NCI-H2171 (cell line): ENCODE measurements at places on chromosomes 4 and X.

DNA sequence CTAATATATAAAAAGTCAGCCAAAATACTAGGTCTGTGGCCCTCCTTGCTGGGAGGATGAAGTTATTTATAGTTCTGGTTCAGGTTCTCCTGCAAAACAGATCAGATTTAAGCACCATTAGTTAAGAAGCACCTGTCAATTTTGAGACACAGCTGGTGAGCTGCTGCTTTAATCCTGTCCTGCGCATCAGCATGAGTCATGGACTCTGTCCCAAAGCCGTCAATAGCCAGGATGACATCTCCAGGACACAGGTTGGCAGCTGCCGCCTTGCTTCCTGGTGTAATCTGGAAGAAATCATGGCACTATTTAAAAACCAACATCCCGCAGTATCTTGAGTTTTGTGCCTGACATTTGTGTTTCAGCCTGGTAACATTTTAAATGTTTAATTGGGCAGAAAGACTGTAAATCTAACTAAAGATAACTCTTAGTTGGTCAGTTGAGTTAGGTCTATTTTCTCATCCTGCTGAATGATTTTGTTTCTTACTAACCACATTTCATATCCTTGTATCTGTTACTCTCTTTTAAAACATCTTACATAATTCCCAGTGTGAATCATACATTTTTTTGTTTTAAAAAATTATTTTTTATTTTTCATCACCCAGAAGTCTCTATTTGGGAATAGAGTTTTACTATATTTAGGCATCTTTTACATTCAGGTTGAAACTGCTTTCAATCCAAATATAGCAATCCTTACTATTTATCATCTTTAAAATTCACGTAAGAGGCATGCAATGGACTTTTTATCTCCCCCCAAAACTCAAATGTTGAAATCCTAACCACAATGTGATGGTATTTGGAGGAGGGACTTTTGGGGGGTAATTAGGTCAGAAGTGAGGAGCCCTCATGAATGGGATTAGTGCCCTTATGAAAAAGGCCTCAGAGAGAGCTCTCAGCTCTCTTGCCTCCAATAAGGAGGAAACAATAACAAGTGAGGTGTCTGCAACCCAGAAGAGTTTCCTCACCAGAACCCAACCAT, 10.1 kb downstream of the PDLIM3 start:
- no peak for DNase-seq

DNA sequence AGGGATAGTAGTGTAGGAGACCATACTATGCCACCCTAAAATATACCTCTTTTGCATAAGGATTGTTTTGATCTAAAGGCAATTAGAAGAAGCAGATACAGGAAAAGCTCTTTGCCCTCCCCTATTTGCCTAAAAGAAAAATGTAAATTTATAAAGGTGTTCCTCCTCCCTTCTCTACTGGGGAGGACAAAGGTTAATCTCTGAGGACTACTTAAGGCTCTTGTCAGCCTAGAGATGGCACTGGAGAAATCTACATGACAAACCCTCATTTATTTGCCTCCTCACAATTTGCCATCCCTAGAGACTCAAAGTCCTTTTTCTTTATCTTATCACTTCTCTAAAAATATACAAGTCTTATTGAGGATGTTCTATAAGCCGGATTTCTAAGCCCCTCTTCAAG, 1021.8 kb downstream of the STPG2 start:
- DNase-seq, result no peak

DNA sequence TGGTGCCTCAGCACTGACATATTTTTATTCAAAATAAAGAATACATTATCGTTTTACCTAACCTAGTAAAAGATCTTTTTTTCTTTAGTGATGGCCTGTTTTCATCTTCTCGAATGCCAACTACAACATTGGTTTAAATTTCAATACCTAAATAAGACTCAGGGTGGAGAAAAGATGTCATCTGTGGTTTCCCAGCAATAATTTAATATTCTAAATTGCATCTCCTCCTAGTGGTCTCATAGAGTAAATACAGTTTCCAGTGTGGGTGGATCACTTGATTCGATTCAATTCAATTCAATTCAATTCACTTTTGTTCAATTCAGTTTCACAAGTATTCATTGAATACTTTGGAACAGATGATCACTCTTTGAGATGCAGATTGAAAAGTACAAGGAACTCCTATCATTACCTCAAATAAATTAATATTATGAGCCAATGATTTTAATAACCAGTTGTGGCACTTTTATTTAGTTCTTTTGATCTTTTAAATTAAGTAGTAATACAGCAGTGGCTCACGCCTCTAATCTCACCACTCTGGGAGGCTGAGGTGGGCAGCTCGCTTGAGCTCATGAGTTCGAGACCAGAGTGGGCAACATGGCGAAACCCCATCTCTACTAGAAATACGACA, 427.2 kb downstream of the FAT4 start:
- no peak for DNase-seq

- no peak for DNase-seq
Observed at GRCh38 chrX:57211906-57212305, 74.6 kb upstream of the FAAH2 start.

DNA sequence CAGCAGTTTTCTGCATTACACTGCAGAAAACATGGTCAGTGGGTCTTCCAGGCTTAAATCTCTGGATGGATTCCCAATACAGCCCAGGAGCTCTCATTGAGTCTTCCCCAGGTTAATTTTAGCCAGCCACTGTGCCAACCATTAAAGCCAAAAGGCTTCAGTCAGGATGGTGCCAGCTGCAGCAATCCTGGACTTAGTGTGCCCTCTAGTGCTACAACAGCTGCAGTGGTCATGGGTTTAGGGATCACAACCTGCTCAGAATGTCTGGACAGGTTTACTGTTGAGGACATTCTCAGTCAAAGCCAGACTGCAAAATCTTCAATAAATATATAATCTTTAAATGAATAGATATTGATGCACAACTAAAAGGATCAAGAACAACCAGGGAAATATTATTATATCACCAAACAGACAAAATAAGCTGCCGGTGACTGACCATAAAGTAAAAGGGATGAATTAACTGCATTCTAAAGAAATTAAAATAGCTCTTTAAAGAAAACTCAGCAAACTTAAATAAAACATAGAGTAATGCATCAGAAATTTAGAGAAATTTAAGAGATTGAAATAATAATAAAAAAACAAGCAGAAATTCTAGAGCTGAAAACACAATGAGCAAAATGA, 639.9 kb downstream of the SPOCK3 start:
- DNase-seq, result no peak

- no peak for DNase-seq
Observed at GRCh38 chr4:138235419-138235952, 6.7 kb downstream of the SLC7A11 start.

- no peak for DNase-seq
Observed at GRCh38 chr4:124694306-124694705, 18.2 kb downstream of the ANKRD50 start.

- DNase-seq, result no peak
Observed at GRCh38 chr4:77113069-77113468, 37.3 kb upstream of the CCNI start.

GRCh38 chrX:10906866-10907265, 204.3 kb upstream of the HCCS start:
- DNase-seq, result no peak

DNA sequence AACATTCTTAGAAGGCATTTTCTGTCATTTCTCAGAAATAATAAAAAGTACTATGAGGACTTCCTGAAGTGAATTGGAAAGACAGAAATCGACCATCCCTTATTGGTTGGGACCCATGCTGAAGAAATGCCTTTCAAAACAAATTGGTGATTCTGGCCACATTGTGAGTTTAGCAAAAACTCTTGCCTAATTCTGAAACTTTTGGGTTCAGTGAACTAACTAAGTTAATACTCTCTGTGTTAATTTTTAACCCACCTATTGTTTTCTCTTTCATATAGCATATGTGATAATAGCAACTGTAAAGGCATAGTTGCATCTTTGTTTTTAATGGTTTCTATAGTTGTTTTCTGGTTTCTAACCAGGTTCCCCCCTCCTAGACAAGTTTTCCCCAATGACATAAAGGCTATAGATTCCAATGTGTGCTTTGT, 129.3 kb upstream of the FAT1 start:
- DNase-seq, result no peak

- DNase-seq, result no peak
Observed at GRCh38 chrX:123817288-123817894, 42.5 kb upstream of the XIAP start.

DNA sequence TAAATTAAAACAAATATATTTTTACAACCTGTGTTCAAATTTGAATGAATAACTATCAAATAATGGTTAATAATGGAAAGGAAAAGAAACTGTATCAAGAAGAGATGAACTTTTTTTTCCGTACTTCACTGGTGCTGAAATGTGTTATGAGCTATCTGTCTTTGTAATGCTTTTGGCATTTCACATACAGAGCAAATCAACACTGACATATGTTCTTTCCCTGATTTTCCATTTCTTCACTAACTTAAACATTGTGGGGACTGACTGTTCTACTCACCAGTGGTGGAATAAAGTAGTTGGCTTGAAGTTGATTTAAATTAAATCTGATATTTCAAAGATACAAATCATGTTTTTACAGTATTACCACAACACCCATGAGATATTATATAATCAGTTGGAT, 304.0 kb upstream of the BMP3 start:
- no peak for DNase-seq

DNA sequence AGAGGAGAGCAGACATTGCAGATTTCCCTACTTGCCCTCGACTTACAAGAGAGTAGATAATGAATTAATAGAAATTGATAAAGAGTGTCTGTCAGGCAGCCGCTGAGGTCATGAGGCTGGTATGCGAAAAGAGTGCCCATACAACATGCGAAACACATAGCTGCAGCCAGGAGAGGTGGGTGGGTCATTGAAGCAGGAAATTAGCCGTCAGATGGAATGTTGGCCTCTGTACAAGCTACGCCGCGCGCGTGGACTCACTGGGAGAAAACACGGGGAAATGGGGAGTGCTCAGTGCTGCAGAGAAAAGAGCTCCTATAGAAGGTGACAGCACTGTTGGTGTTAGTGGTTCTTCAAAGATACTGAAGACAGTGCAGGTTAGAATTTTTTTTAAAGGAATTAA, 125.1 kb downstream of the RAPGEF2 start:
- no peak for DNase-seq

DNA sequence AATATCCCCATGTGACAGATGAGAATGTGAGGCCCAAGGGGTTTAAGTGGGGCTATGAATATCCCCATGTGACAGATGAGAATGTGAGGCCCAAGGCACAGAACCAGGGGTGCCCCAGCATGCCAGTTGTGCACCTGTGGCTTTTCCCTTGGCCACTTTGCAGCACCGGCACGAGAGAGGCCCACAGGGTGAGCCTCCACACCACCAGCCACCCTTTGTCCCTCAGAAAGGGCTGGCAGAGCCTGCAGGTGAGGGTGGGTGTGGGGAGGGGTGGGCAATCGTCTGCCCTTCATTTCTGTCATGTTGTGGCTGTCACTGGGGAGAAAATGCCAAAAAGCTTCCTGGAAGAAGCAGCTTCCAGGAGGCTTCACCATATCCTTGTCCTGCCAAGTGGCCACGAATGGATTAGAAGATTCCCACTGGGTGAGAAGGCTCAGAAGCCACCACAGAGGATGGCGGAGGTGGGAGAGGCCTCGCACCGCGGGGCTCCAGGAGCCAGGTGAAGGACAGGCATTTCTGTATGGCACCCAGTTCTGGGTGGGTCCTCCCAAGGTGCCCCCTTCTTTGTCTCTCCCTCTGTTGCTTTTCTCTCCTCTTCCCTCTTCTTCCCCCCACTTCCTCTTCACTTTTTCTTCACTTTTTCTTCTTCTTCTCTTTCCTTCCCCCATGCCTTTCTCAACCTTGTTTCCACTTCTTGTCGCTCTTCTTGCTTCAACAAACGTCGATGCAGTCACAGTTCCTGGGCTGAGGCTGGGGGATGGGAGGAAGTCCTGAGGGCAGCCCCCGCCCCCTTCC, 469 bp upstream of the GPR78 start:
- DNase-seq, result no peak

DNA sequence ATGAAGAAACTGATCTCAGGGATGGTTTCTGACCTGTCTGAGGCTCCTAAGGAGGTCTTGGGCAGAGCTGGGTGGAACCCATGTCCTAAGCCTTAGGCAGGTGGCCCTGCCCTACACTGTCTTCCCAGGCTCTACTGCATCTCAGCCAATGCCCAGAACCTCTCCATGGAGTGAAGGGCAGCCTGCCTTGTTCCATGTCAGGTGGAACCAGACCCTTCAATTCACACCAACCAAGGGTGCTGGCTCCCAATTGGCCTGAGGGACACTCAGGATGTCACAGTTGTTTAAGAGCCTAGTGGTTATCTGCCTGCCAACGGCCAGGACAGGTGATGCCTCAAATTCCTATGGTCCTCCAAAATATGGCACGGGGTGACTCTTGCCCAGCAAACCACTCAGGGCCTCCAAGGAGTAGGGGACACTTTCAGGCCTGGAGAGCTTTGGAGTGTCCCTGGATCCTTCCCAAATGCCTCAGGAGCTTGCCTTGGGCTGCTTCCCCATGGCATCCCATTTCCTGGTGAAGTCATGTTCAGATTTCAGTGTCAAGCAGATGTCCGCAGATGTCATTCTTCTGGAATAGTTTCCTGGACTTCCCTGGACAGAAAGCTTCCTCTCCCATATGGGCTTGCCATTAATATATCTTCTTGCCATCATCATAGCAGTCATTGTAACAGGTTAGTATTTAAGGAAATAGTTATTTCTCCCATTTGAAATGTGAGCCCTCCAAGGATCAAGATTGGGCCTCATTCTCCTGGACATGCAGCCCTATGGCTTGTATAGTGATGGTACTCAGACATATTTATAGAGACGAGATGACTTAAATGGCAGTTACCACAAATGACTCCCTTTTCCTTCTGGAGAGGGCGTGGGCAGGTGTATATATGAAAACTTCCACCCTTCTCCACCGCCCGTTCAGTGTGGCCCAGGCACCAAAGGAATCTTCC, 67.1 kb downstream of the MED28 start:
- DNase-seq, result no peak

- DNase-seq, result no peak
Observed at GRCh38 chr4:160772668-160773067, 1391.1 kb downstream of the FSTL5 start.

GRCh38 chr4:24933684-24934275, 20.9 kb upstream of the CCDC149 start:
- no peak for DNase-seq

- DNase-seq, result no peak
Observed at GRCh38 chr4:142331646-142332045, 514.5 kb downstream of the INPP4B start.

- peak; percentile 27 for DNase-seq
Observed at GRCh38 chrX:49079489-49080428, at the start of gene WDR45. Gene WDR45 (minus strand): TSS chrX:49079887. CDS start chrX:49078095, 1,792 bp downstream.

- no peak for DNase-seq
Observed at GRCh38 chr4:37663552-37663951, 22.6 kb downstream of the RELL1 start.

- no peak for DNase-seq
Observed at GRCh38 chr4:6775746-6776145, 6.8 kb upstream of the KIAA0232 start.

DNA sequence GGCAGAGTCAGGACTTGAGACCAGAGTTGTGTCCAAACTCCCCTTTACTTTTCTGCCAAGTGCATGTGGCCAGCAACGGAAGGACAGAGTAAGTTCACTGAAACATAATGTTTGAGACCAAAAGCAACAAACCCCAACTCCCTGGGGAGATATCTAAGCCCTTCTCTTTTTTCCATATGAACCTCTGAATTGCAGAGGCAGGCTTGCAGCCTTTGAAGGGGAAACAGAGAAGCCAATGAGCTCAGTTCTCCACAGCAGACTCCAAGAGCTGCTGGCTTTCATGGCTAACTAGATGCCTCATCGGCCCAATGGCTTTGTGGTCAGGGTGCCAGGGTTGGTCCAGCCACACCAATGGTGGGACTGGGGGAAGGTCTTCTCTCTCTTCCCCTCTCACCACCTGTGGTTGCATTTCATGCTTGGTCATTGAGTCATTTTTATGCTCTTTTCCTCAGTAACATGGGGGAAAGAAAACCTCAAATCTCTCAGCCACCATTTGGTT, 34.0 kb downstream of the STARD8 start:
- no peak for DNase-seq

GRCh38 chr4:158159054-158159717, 13.6 kb downstream of the GASK1B start:
- DNase-seq, result no peak
